DMS53 (cell line): ENCODE measurements at places on chromosomes 12 and 14.

DNA sequence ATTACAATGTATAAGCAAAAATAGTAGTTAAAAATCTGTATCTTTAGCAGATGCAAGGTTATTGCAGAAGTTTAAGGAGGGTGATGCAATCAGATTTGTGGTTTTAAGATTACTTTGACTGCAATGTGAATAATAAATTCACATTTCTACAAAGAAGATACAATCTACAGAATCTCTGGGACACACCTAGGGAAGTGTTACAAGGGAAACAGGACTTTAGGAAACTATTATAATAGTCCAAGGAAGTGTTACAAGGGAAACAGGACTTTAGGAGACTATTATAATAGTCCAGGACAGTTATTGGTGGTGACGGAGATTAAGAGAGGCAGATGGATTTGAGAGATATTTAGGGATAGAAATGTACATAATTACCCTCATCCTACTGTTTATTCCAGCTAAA, 154.4 kb upstream of the GARIN6 start:
- no peak for DNase-seq

GRCh38 chr12:116324654-116325335, 47.3 kb upstream of the MED13L start:
- no peak for DNase-seq

- no peak for DNase-seq
Observed at GRCh38 chr12:33830070-33830469, 192.2 kb upstream of the ALG10 start.

GRCh38 chr14:54942913-54943312, 40.3 kb upstream of the GCH1 start:
- no peak for DNase-seq

GRCh38 chr12:104232609-104233280, 17.2 kb downstream of the TXNRD1 start:
- DNase-seq, result peak; percentile 37

GRCh38 chr12:26034371-26035142, 76.1 kb downstream of the RASSF8 start:
- no peak for DNase-seq

DNA sequence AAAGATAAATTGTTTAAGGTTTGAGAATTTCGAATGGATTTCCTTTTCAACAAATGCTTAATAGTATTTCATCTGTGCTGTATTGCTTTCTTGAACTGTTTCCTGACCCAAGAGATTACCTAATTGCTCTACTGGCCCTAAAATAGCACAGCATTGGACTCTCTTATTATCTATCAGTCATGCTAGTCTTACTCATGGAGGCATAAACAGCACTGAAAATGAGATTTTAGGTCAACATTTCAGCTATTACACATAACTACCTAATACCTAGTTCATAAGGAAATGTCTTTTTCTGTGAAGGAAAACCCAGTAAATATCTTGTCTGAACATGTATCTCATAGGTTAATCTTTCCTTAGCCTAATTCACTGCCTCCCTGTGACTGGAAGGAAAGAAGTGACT, 4.3 kb upstream of the ABCD2 start:
- DNase-seq, result no peak

GRCh38 chr12:9615420-9616136, 7.9 kb upstream of the KLRB1 start:
- DNase-seq, result no peak

GRCh38 chr12:105888696-105889095, 250.1 kb downstream of the NUAK1 start:
- no peak for DNase-seq

DNA sequence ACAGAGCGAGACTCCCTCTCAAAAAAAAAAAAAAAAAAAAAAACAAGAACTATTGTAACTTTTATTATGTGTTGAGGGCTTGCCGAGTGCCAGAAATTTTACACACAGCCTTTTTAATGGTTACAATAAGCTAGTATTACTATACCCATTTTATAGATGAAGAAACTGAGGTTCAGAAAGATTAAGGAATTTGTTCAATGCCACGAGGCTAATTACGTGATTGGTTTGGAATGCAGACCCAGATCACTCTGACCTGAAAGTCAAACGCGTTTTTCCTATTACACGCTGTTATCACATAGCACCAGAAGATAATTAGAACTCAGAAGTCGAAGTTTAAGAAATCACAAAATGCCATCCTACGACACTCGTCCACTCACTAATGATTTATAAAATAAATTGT, 48.9 kb upstream of the RAP1B start:
- no peak for DNase-seq

- peak; percentile 16 for DNase-seq
Observed at GRCh38 chr14:54026671-54027070, 70.0 kb upstream of the BMP4 start.

DNA sequence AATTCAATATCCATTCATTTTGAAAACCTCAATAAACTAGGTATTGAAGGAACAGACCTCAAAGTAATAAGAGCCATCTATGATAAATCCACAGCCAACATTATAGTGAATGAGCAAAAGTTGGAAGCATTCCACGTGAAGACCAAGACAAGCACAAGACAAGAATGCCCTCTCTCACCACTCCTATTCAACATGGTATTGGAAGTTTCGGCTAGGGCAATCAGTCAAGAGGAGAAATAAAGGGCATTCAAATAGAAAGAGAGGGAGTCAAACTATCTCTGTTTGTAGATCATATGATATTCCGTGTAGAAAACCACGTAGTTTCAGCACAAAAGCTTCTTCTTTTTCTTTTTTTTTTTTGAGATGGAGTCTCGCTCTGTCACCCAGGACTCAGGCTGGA, 550.3 kb downstream of the FSCB start:
- DNase-seq, result no peak

- no peak for DNase-seq
Observed at GRCh38 chr12:105931762-105932570, 206.8 kb downstream of the NUAK1 start.

DNA sequence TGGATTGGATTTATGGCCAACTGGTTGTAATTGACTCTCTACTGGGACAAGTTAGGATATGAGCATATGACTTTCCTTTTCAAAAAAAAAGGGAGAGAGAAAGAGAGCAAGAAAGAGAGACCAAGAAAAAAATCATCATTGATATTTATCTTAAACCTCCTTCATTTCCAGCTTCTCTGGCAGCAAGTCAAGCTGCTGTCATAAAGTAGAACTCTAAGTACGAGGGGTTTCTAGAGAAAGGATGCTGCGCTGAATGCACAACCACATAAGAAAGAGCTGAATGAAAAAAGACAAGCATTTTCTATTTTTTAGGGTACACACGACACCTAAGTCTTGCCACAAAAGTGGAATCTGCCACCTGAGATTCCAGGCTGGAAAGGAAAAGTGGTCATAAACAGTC, 182.6 kb downstream of the SLC25A21 start:
- no peak for DNase-seq

GRCh38 chr12:40834321-40834720, 142.1 kb downstream of the CNTN1 start:
- DNase-seq, result no peak

DNA sequence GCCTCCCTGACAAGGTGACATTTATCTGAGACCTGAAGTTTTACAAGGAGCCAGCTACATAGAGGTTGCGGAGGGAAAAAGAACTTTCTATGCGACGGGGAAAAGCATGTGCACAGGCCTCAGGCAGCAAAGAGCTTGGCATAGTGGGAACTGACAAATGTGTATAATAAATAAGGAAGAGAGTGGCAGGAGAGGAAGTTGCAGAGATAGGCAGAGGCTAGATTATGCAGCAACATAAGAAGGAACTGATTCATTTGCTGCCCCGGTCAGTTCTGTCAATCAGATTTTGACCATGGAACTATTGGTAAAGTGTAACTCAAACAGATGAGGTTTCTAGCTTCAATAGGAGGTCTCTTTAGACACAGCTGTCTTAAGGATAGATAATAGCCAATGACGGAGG, 33.7 kb upstream of the RIC8B start:
- no peak for DNase-seq

DNA sequence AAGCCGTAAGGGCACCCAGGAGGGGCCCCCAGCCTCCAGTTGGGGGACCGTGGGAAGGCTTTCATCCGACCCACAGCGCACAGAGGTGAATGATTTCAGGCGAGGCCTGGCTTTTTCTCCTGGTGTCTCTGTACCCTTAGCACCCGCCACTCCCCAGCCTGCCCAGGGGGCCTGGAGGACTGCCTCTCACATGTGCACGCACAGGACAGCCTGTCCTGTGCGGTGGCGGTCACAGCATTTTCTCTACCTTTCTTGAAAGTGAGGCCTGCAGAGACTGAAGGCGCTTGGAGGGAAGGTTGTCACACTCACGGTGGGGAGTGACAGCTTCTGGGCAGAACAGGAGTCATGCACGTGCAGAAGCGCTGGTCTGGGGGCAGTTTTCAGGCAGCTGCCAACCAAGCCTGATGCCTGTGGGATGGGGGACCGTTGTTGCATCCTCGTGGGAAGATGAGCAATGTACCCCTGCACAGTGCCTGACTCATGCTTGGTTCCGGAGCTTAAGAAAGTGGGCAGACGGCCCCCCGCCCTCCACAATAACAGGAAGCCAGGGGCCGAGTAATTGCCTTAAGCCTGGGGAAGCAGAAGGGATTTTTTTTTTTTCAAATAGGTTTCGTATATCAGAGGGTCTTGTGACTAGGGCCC, 148.1 kb downstream of the TSPAN9 start:
- DNase-seq, result no peak

GRCh38 chr12:104477510-104478390, 21.0 kb downstream of the CHST11 start:
- no peak for DNase-seq

DNA sequence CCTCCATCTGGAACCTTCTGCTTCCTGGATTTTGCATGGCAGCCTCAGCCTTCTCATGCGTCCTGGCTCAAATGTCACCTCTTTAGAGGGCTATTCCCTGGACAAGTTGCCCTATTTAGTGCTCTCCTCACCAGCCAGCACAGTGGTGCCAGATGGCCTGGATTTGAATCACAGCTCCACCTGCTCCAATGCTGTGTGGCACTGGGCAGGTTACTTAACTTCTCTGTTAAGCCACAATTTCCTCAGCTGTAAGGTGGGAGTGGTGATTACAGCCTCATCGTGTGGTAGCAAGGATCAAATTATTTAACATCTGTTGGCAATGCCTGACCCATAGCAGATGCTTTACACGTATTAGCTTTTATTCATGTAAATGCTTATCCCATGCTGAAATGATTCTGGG, 16.7 kb upstream of the POP5 start:
- DNase-seq, result no peak

DNA sequence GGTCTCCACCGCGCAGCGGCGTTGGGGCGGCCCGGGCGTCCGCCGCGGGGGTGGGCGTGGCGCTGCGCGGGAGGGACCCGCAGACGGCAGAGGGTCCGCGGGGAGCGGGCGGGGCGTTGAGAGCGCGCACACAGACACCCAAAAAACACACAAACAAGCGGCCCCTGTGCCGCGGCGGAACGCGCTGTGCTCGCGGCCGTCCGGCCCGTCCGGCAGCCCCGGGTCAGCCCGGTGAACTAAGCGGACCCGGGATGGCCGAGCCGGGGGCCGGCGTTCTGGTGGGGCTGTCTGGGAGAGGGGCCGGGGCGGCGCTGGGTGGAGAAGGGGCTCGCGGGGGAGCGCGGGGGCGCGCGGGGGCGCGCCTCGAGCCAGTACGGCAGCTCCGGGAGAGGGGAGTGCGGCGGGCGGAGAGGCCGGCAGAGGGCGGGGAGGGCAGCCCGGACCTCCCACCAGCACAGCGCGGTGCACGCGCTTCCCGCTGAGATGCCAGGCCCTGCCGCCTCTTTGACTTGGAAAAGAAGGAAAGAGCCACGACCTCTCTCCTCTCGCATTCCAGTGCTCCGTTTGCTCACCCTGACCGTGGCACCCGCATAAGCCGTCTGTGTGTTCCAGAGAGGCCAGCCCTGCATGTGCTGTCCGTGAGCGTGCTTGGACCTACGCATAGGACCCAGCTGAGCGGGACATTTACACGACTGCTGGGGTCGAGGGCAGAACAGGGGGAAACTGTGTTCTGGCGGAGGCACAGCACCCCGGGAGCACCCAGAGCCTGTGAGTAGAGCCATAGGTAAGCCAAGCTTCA, 10.3 kb downstream of the SLC6A12 start:
- DNase-seq, result peak; percentile 80

DNA sequence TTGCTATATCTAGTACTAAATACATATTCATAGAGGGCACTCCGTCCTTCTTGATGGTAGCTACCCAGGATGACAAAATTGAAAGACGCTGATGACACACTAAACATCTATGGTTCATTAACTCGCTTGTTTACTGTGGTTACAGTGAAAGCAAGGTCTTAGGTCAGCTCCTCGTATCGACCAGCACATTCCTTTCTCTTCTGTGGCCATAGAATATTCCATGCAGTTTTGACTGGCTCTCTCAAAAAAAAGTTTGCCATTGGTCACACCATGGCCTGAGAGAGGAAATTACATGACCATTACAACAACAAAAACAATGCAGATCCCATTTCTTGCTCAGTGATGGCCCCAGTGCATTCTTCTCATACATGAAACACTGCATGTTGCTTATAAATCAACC, 411.4 kb upstream of the SOX5 start:
- no peak for DNase-seq

DNA sequence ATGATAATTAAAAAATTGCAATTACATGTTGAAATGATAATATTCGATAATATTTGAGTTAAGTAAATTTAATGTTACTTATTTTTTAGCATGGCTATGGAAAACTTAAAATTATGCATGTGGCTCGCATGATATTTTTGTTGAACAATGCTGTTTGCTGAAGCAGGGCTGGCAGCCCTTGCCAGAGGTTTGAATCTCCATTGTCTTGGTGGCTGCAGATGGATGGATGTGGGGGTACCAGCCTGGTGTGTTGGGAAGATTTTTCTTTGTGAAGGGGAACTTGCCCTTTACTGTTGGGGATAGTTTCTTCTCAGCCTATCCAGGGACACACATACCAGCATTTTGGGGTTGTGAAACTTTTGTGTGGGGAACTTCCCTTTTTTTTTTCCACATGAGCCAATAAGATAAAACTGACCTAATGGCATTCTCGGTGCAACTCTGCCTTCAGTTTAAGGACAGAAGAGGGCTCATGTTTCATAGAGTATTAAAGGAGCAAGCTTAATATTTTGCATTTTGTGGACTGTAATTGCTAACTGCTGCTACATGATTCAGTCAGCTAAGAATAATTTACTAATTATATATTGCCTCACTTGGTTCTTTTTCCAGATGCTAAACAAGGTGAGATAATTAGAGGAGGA, 8.8 kb downstream of the RASSF3 start:
- no peak for DNase-seq

GRCh38 chr14:27557445-27557844, 959.6 kb upstream of the NOVA1 start:
- DNase-seq, result no peak

- DNase-seq, result no peak
Observed at GRCh38 chr14:97806891-97807290, 1009.7 kb downstream of the VRK1 start.

- DNase-seq, result peak; percentile 100
Observed at GRCh38 chr12:122965851-122966742, at the start of gene ABCB9. Gene ABCB9 (minus strand): TSS chr12:122966463. CDS start chr12:122960235, 6,228 bp downstream.

DNA sequence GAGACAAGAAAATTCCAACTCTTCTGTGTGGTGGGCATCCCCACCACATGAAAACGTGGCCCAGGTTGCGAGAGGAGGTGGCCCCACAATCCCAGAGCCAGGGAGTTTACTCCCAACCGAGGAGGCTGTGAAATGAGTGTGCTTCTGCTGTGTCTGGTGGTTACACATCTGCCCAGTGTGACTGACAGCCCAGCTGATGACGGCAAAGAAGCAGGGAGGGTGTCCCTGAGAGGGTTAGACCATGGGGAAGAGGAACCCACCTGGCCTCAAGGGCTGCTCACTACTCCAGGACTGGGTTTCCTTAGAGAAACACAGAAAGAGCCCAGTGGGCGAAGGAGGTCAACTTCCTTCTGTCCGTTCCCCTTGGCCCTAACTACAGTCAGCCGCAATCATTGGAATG, 24.6 kb downstream of the ZFP36L1 start:
- no peak for DNase-seq
